ENCODE measurements at places on chromosomes 5 and 9.

- H3K27ac ChIP-seq, result no peak overlapping the region
- H3K4me1 ChIP-seq, result no peaks in the 10 kb centered on the region
- no peak overlapping the region for H3K4me3 ChIP-seq
- no peak for DNase-seq
- H3K27me3 ChIP-seq, result no peaks in the 10 kb centered on the region
Measured at GRCh38 chr5:176959051-176959450, 47.5 kb downstream of the UIMC1 start.

- no peak overlapping the region for H3K27ac ChIP-seq
- no peaks in the 10 kb centered on the region for H3K27me3 ChIP-seq
- DNase-seq, result no peak
- peaks cover 53% of the 10 kb centered on the region for H3K4me1 ChIP-seq
- no peak overlapping the region for H3K4me3 ChIP-seq
Measured at GRCh38 chr5:176553260-176554085, 4.3 kb downstream of the CDHR2 start.

DNA sequence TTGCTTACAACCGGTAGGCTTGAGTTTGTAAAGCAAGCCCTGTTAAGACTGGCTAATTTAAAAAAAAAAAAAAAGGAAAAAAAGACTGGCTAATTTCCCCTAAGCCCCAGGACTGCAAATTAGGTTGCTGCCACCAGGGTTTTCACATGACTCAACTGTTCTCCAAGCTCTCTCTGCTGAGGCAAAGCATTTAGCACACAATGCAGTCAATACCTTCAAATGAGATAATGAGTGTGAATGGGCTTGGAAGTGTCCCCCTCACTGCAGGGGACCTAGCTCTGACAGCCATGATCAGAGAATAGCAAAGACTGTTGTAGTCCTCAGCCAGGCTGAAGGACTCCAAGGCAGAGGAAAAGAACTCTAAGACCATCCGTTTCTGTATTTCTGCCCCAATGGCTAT is 42.8 kb upstream of the ZSWIM6 start:
- no peaks in the 10 kb centered on the region for H3K27me3 ChIP-seq
- no peak overlapping the region for H3K4me3 ChIP-seq
- H3K27ac ChIP-seq, result no peak overlapping the region
- H3K4me1 ChIP-seq, result no peaks in the 10 kb centered on the region
- H3K36me3 ChIP-seq, result no peaks in the 10 kb centered on the region

DNA sequence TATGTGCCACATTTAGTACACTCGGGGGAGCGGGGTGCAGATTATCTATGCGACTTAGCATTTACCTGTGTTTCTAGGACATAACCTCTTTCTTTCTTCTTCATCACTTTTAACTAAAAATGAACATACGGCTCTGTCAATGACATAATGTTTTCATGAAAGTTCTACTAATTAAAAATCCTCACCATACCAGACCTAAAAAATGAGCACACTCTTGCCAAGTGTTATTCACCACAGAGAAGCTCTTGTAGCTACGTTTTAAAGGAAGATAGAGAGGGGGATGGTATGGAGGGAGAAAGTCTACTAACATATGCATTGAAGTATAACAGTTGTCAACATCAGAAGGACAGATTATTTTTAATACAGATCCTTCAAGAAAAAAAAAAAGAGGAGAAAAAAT is 1.6 kb downstream of the CDH10 start:
- H3K36me3 ChIP-seq, result no peaks in the 10 kb centered on the region
- no peaks in the 10 kb centered on the region for H3K4me1 ChIP-seq
- H3K27me3 ChIP-seq, result no peaks in the 10 kb centered on the region

DNA sequence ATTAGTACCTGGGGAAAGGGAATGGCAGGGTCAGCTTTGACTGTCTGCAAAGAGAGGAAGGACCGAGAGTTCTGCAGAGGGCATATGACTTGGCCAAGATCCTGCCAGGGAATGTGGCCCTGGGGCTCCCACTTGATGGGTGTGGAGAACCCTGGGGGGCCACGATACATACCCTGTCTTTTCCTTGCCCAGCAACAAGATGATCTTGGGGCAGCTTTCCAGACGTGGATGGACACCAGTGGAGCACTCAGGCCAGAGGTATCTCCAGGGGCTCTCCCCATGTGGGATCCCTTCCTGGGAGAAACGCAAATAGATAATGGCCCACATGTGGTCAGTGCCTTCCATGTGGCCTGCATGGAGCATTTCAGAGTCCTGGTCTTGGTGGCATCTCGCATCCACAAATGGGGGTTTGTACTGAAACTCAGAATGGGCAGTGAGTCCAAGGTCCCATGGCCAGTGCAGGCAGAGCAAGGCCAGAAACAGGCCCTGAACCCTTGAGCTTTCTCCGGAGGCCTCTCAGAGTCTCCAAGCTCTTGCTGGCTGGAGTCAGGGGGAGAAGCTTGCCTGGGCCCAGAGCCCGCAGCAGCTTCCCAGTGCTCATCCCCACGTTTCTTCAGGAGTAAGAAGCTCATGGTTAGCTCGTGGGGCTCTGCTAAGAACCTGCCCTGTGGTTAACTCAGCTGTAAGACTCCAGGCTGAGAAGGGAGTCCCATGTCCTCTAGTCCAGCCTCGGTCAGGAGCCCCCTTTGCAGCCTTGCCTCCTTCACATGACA is 18.3 kb upstream of the ORM1 start:
- H3K4me3 ChIP-seq, result no peak overlapping the region
- H3K4me1 ChIP-seq, result no peaks in the 10 kb centered on the region
- no peak for DNase-seq
- H3K27me3 ChIP-seq, result no peaks in the 10 kb centered on the region
- H3K36me3 ChIP-seq, result no peaks in the 10 kb centered on the region
